ENCODE measurements at places on chromosomes 4 and X.

- no peak for DNase-seq
Observed at GRCh38 chr4:1403591-1404572, 2.4 kb downstream of the NKX1-1 start.

DNA sequence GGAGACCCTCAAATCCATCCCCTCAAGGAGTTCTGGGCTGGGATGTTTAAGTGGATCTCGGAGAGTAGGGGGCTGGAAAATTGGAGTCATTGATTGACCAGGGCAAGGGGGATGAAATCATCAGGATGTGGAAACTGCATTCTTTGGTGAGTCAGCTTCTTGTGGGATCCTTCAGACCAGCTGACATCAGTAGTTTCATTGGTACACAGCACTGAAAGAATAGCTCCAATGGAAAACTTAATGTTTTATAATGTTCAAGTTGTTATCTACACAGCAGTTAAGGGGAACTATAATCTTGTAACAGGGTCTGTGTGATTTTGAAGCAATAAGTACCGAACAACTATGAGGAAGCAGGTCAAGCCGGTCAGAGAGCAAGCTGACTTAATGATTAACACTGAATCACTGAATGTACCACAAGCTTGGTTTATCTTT lies 506.1 kb downstream of the RPA4 start:
- no peak for DNase-seq

GRCh38 chr4:160247091-160247656 lies 1144.3 kb downstream of the RAPGEF2 start:
- no peak for DNase-seq

- DNase-seq, result no peak
Observed at GRCh38 chrX:130336531-130336930, 3.2 kb upstream of the SLC25A14 start.

DNA sequence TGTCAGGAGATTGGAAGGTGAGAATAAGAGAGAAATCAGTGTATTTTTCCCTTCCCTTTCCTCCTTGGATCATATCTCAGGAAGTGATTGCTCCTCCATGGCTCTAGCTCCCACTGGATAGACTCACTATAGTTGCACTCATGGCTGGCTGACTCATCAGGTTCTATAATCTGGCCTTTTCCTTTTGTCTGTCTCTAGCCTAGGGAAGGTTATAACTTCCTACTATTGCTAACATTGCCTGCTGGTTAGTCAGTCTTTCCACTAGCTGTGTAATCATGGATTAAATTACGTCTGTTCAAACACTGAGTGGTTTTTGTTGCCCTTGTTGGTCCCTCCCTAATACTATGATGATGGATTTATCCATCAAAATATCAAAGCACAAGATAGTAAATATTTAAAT lies 195.5 kb upstream of the VEGFC start:
- DNase-seq, result no peak

DNA sequence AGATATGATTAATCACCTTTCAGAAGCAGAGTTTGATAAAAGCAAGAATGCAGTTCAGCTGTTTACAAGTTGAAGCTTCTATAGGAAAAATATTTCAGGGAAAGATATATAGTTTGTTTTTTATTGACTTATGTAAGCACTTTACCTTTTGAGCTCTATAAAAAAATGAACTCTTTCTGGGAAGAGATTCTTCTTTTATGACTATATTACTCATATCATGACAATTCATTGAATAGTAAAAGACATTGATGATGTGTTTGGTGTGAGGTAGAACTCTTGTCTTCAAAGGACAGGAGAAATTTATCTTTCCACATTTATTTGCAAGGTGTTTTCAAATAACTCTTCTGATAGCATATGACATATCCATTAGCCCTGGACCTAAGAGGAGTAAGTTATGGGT lies 156.6 kb downstream of the SLC4A4 start:
- no peak for DNase-seq

DNA sequence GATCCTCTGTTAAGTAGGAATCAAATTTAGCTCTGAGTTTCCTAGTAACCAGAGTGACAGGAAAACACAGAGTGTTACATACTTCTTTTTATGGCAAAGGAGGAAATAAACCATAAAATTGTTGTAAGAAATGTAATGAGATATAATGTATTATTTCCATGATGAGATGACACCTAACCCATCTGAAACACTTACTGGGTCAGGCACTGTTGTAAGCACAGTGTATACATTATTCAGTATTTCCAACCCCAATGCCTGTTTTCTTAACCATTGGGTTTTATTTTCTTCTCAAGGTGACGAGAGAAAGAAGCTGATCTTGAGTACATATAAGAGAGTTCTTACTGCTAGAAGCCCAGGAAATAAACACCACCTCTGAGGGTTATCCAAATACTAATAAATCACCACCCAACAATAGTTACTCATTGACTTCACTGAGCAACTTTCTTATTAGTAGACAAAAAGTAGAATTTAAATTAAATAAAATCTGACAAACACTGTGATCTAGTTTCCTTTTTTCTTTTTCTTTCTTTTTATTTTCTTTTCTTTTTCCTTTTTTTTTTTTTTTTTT lies 4.2 kb upstream of the ENAM start:
- no peak for DNase-seq

GRCh38 chr4:39544580-39545315 lies 17.5 kb upstream of the UGDH start:
- no peak for DNase-seq

DNA sequence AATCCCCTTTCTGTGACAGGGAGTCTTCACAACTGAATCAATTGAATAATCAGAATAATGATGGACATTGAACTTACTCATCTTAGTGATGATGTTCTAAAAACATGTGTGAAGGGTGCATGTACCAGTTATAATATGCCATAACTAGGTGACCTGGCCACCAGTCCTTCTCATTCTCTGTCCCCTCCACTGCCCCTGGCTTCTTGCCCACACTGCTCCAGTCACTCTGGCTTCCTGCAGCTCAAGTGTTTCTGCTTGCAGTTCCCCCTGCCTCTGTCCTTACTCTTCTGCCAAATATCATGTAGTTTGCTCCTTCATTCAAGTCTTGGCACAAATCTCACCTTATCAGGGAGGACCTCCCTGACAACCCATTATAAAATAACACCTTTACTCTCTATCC lies 168.1 kb upstream of the SLC7A11 start:
- DNase-seq, result no peak

GRCh38 chr4:53479736-53480525 lies 102.5 kb downstream of the FIP1L1 start:
- no peak for DNase-seq

DNA sequence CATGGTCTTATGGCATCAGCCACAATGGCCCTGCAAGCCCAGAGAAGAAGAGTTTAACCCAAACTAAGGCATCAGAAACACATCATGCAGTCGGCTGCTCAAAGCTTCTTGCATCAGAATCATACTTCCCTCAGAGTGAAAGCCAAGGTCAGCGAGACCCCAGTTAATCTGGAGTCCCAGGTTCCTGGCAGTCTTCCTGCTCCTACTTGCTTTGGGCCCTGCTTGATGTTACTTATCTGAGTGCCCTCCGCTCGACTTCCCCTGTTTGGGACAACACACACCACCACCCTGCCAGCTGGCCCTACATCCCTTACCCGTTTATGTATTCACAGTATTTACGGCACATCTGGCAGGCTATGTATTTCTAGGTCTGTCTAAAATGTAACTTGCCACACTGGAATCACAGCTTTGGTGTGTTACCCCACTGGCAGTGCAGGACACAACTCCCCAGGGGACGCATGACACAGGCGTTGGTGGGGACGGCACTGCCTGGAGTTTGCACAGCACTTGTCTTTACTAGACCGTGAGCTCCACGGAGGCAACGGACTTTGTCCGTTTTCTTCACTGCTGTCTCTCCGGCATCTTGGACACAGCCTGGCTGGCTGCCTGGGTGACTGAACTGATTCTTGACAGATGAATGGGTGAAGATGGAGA lies 22.8 kb downstream of the CRMP1 start:
- no peak for DNase-seq

- DNase-seq, result no peak
Observed at GRCh38 chr4:70062000-70062399, 11.8 kb downstream of the HTN1 start.

DNA sequence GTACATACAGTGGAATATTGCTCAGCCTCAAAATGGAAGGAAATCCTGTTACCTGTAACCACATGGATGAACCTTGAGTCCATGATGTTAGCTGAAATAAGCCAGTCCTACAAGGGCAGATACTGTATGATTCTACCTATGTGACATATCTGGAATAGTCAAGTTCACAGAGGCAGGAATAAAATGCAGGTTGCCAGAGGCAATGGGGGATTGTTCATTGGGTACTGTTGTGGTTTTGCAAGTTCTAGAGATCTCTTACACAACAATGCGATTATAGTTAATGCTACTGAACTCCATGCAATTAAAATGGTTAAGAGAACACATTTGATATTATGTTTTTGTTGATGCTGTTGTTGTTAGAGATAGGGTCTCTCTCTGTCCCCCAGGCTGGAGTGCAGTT lies 74.6 kb downstream of the SHROOM2 start:
- no peak for DNase-seq

DNA sequence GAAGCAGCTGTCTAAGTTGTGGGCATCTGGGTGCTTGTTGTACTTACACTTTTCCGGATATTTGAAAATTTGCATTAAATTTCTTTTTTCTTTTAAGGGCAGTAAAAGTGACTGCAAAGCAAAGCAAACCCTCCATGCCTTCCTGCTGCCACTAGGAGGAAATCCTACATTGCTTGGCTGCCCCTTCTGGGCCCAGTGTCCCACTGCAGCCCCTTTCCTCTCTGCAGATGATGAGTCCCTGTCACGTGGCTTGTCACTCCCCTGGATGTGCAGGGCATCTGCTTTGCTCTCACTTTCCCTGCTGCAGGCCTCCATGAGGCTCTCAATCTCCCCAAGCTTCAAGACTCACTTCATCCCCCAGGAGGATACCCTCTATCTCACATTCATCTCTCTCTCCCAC lies 12.7 kb downstream of the TSR2 start:
- no peak for DNase-seq

- DNase-seq, result peak; percentile 25
Observed at GRCh38 chrX:75156531-75156945, 455 bp upstream of the ABCB7 start.

GRCh38 chr4:72186714-72187113 lies 154.9 kb downstream of the NPFFR2 start:
- no peak for DNase-seq

- DNase-seq, result no peak
Observed at GRCh38 chr4:17945303-17945702, 76.3 kb downstream of the LCORL start.

DNA sequence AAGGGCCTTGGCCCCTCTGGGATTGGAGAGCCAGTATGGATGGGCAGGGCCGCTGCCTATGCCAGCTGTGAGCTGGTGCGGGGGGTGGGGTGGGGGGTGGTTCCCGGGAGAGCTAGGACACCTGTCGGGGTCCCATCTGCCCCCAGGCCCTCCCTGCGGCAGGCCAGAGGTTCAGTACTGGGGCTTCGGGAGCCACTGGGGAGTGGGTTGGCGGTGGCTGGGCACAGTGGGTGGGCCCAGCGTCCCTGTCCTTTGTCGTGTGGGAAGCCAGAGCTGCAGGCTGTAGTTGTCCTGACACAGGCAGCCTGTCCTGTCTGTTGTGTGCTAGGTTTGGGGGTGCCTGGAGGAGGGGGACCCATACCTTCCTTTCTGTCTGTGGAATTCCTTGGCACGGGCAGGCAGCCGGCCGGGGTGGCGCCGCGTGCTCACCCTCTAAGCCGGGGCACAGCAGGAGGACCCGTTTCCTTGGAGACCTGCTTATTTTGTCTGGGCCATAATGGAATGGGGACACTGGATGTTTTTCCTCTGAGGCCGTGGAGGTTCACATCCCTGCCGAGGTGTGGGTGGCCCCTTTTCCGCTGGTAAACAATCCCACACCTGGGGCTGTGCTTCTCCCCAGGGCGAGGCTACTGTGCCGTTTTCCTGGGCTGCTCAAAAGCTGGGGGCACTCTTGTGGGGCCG lies 14.8 kb downstream of the DOK7 start:
- no peak for DNase-seq

DNA sequence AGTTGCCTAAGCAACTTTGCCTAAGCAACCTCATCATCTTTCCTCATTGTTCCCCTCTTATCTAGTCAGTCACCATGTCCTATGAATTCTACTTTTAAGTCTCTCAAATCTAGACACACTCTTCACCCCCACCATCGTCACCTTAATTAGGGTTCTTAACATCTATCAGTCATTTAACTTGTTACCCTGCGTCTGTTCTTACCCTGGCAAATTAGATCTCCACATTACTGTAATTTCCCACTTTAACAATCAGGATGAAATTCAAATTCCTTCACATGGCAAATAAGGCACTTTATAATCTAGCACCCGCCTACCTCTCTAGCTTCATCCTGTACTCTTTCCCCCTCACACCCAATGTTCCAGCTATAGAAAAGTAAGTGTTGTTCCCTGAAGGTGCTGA lies 221.2 kb downstream of the GRIA3 start:
- DNase-seq, result no peak

- no peak for DNase-seq
Observed at GRCh38 chr4:110515676-110516075, 39.7 kb downstream of the ENPEP start.

DNA sequence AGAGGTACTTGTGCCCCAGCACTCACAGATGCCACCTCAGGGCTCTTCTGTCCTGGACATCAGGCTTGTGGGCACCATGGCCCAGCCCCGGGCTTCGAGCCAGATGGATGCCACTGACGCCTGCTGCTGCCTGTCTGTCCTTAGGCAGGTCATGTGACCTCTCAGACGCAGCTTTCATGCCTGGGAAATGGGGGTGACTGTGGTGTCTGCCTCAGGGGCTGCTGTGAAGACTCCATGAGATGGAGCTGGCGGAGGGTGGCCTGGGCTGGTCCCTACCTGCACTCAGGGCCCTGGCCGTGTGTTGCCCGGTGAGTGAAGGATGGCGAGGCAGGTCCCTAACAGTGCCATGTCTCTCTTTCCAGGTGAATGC lies 6.5 kb downstream of the CPZ start:
- no peak for DNase-seq

DNA sequence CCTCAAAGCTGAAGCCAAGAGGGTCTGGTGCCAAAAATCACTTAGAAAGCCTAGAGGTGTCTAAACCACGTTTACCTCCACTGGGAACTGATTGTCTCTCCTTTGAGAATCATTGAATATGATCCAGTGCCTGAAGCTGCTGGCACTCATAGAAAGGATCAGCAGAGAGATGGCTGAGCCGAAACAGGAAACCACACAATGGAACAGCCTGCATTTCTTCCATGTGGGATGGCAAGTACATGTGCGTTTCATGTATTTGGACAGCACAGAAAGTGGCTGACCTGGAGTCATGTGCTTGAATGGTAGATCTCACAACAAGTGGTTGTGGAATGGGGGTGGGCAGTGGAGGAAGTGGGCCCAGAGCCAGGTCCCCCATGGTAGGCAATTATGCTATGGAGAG lies 533.7 kb downstream of the INPP4B start:
- DNase-seq, result no peak

- DNase-seq, result no peak
Observed at GRCh38 chrX:14029039-14029424, 660 bp downstream of the GEMIN8 start.

GRCh38 chrX:10930151-10930550 lies 181.0 kb upstream of the HCCS start:
- no peak for DNase-seq

DNA sequence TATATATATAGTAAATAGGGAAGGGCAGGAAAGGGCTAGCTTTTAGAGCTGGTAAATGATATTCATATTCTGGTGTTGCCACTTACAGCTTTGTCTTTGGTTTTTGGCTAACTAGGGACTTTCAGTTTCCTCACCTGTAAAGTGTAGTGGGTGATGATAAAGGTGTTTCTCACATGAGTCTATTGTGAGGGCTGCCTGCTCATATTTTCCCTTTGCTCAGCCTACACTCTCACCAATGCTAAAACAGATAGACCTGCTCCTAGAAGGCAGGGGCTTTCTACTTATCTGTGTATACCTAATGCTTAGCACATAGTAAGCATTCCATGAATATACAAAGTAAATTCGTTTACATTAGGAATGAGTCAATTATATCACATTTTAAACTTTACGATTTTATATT lies 137.2 kb upstream of the HS3ST1 start:
- no peak for DNase-seq
